Stimulated activated CD4-positive, alpha-beta T cell treated with anti-CD3 and anti-CD28 coated beads, Interleukin-15, amount 100 ng/mL, for 1 hour (primary cell): ENCODE measurements at places on chromosomes 1 and 21.

DNA sequence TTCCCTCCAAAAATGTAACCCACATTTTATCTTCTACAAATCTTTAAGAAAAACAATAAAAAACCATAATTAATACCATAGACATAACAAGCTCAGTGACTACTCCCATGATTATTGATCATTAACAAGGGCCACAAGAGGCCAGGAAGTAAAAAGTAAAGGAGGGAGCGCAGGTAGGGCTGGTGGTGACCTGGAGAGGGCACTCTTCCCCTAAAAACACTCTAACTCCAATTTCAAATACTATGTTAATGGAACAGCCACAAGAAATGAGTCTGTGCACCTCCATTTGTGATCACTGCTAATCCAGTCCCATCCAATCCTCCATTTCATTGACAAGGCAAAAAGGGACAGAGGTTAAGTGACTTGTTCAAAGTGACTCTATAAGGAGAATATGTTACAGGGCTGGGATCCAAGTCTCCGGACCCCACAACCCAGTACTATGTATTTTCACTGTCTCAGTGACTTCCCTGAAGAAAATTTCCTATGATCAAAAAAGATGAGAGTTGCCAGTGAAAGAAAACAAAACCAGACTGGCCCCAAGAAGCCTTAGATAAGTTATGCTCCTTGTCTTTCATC lies 41.2 kb upstream of the CFAP298 start:
- no peak for DNase-seq

- no peak for DNase-seq
Measured at GRCh38 chr1:44089371-44090048, 29.1 kb upstream of the KLF17 start.

DNA sequence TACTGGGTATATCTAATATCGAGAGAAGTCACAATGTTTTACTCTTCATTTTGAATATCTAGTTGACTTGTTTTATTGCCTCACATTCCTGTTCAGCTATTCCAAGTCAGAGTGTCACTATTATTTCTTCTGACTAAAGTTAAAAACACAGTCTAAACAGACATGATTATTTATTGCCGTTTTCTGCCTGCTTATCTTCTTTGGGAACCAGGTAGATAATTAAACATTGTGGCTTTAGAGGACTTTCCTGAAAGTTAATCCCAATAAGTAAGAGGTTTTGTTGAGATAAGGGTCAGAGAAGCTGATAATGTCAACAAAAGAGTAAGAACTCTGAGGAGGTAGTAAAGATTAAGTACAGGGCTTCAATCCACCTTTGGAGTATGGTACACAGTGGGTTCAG lies 53.8 kb downstream of the PCNX2 start:
- DNase-seq, result no peak

- DNase-seq, result no peak
Measured at GRCh38 chr1:2574350-2574749, 12.2 kb upstream of the PRXL2B start.

DNA sequence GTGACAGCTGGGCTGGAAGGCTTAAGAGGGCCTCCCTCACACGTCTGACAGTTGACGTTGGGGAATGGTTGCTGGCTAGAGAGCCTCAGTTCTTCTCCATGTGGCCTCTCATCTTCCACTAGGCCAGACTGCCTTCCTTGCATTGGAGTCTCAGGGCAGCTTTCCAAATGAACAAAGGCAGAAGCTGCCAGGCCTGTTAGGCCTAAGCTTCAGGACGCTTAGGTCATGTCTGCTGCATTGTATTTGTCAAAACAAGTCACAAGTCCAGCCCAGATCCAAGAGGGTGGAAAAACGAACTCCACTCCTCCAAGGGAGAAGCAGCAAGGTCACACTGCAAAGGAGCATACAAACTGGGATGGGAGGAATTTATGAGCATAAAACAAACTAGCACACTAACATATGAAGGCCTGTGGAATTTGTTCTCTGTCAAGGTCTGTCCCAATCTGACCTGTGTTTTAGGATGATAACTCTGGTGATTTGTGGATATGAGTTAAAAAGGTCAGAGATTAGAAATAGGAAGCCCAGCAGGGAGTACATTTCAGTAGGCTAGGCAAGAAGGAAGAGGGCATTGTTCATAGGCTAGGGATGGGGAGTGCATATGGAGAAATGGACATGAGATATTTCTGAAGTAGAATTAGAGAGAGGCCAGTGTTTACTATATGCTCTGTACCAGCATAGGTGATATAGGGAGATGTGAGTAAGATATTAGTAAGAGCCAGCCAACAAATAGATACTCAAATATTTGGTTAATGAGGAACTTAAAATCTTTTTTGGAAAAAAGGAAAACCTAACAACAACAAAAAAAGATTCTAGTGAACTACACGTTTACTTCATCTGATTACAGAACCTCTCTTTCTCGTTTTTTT lies 29.1 kb upstream of the CNN3 start:
- DNase-seq, result no peak

- DNase-seq, result no peak
Measured at GRCh38 chr1:207903053-207903452, 7.9 kb downstream of the CD34 start.

GRCh38 chr1:18668046-18668445 lies 37.4 kb downstream of the PAX7 start:
- DNase-seq, result no peak

GRCh38 chr1:43052786-43053439 lies 94.2 kb upstream of the SLC2A1 start:
- DNase-seq, result no peak

DNA sequence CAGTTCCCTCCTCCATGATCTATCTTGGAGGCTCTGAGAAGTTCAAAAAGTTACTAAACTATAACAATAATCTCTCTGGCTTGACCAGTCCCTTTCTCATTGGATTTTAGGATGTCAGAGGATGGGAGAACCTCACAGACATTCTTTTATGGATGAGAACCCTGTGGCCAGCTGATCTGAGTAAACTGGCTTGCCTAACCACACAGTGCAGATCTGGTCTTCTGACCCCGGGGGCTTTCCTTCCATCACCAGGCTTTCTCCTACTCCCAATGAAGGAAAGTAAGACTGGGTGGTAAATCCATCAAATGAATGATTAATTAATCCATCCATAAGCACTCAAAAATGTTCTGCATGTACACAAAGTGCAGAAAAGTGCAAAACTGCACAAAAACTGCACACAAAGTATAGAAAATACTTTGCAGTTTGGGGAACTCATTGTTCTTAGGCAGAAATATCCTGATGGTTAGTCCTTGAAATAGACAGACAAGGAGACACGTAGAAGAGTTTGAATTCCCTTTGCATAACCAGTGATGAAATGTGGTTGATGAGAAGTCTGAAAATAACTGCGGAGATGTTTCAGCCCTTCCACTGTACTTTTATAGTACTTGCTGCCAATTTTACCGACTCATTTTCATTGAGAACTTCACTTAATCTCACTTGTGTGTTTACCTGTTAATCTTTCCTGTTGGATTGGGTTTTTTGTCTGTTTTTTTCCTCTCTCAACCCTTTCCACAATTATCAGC lies 2.5 kb upstream of the F3 start:
- DNase-seq, result no peak

- no peak for DNase-seq
Measured at GRCh38 chr1:72063364-72064044, 218.8 kb downstream of the NEGR1 start.

DNA sequence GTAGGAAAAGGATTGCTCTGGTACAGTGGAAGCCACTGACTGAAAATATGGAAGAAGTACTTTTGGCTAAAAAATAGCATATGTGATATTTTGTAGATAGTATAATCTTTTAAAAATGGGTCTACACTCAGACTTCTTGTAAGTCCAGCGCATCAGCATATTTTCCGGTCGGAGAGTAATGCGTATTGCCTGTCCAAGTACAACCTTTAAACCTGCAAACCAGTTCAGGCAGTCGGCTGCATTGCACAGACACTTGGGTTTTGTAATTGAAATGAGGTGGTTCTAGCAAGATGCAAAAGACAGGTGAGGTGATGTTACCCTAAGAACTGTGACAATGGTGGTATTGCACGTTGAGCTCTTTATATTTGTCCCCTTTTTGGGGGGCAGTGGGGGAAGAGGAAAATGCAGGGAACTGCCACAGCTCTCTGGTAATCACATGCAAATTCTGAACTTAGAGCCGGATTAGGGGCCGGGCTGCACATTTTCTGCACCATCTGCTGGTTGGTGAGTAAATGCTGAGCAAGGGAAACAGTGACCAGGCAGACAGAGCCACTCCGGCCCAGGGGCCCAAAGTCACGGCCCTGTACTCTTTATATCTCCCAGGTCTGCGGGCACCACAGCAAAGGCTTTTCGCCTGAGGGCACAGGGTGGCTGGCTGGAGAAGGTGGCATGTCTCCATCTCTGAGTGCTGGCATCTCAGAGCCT lies 2.3 kb downstream of the GPR137B start:
- no peak for DNase-seq

DNA sequence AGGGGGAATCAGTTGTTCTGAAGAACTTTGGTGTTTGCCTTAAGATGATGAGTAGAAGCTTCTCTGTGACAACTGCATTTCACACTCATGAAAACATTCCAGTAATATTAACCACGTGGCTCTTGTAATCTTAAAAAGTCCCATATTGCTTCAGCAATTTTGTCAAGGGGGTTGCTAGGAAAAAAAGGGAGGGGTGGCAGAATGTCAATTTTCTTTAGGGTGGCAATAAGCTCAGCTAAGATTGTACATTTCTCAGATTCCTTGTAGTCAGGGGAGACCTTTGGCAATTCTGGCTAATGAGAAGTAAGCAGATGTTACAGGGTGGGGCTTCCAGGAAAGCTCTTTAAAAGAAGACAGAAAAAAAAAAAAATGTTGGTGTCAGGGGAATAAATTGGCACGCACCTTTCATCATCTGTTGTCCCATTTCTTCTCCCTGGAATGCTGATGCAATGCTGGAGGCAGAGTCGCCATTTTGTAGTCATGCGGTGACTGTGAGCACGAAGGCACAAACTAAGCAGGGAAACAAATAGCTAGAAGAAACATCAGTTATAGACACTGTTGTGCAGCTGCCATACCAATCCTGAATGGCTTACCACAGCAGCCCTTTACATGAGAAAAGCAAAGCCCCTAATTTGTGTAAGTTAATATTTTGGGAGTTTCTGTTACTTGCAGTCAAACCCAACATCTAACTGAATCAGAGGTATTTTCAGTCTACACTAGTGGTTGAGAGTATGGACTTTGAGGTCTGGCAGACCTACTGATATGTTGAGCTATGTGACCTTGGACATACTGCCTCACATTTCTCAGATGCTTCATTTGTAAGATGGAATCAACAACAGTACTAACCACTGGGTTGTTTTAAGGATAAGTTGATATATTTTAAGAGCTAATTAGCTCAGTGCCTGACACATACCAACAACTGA lies 56.1 kb upstream of the MRPS6 start:
- DNase-seq, result no peak

- DNase-seq, result no peak
Measured at GRCh38 chr1:39640861-39641260, 1.4 kb upstream of the HEYL start.

GRCh38 chr1:66984491-66984890 lies 59.7 kb downstream of the MIER1 start:
- no peak for DNase-seq
